AG09319 (cell line): ENCODE measurements at places on chromosomes 5 and 9.
A peak's percentile ranks its signal among the peaks of the same experiment; 100 is the strongest.

DNA sequence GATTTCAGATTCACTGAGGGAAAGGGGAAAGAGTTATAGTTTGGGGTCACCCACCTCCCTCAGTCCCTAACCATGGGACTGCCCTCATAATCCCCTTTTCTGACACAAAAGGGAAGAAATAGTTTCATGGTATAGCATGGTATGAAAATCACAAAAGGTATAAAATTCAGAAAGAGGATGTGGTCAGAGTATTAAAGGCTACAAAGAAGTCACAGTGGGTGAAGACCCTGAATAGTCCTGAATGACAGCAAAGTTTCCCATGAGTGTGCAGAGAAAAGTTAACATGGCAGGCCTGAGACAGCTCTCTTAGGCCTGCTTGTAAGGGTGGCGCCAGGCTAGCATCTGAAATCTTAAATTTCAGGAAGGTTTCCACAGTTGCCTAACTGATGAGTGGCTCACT is 290.6 kb upstream of the ZNF608 start:
- no peak for DNase-seq

DNA sequence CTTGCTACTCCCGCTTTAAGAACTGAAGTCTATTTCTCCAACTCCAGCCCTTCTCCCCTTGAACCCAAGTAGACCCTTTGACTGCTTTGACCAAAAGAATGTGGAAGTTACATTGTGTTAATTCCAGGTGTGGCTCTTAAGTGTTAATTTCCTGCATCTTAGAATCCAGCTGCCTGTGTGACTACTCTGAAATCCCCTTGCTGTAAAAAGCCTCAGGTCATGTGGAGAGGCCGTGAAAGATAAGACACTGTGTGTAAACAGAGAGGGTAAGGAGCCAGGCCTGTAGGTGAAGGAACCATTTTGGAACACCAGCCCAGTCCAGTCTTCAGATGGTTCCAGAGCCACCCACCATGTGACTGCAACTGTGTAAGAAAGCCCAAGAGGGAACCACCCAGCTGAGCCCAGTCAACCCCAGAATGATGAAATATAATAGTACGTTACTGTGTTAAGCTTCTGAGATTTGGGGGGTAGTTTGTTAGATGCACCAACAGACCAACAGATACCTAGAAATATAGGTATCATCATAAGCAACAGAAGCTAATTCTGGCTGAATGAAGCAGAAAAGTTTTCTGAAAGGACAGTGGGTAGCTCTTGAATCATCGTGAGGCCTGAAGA is 59.4 kb upstream of the CCDC112 start:
- DNase-seq: no peak

GRCh38 chr5:13976867-13977830 is 32.7 kb upstream of the DNAH5 start:
- no peak for DNase-seq

DNA sequence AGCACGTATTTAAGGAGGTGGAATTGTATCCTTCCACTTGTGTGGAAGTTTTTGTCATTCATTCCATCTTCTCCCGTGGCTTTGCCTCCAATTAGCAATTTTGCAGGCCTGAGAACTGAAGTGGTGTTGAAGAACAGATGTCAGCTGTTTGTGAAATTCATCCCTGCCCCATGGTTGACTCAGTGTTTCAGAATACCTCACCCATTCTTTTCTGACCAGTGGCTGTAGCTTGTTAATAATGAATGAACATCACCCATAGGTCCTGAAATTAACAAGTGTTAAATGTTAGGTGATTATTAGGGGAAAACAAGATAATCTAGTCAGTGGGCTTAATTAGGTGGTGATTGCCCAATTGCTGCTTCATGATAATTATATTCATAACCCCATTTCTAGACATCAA is 11.7 kb downstream of the ZNF462 start:
- no peak for DNase-seq

DNA sequence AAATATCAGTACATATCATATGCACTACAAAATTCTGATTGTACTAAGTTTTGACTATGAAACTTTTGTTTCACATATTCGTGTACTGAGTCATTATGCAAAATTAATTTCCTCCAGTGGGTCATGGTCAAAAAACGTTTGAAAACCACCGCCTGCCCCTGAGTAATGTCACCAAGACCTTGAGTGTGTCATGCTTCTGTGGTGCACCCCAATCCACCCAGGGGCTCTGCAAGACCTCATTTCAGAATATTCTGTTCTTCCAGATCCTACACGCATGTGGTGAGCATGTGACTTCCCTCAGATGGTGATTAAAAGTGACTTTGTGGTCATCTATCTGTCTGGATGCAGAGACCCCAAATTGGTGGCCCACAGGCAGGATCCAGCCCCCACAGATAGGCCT is 31.0 kb downstream of the ABLIM3 start:
- DNase-seq: no peak

DNA sequence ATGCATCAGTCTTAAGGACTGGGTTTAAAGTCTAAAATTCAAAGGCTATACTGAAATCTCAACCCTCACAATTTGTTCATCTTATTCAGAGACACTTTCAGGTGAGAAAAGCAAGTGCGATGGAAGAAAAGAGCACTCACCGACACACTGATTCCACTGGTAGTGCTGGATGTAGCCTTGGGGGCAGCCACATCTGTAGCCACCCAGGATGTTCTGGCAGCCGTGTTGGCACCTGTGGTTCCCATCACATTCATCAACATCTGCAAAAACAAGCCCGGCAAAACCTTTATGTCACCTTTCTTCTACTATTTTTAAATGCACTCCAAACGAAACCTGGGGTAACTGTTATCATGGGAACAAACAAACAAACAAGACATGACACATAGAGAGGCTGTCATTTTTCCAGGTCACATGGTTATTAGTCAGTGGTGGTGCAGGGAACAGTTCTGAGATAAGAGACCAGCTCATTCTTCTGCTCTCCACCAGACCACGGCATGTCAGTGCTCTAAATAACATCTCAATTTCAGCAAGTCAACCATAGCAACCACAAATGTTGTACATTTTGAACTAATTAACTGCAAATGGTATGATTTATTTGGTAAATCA is 188.4 kb downstream of the SLC12A2 start:
- DNase-seq: peak; percentile 56

DNA sequence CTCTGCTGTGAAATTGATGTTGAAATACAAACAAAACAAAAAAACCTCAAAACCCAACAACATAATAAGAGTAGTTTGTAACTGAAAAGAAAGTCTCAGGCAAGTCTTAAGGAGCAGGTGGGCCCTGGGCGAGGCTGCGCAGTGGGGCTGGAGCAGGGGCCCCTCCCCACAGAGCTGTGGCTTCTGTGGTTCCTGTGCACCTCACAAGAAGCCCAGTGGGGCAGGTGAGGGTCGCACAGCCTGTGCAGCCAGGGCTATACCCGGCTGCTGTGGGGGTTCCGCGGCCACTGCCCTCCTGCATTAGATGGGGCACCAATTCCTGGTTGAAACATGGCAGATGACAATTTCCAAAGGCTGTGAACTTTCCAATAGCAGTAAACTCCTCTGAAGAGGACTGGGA is 75.3 kb downstream of the TRIO start:
- DNase-seq: no peak

DNA sequence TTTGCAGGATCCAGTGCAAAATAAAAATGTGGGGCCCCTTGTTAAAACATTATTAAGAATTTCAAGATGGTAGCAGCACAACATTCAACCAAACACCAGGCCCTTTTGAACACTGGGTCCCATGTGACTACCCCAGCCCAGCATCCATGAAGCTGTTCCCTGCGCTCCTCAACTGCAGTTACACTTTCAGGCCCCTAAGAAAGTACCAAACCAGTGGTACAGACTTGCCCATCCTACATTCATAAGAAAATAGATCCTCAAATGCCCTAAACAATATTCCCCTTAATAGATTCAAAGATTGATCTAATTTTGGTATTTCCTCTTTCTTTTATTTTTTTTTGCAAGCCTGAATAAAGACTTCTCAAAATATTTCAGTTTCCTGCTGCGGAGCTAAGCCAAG is 201.7 kb downstream of the EFNA5 start:
- no peak for DNase-seq

DNA sequence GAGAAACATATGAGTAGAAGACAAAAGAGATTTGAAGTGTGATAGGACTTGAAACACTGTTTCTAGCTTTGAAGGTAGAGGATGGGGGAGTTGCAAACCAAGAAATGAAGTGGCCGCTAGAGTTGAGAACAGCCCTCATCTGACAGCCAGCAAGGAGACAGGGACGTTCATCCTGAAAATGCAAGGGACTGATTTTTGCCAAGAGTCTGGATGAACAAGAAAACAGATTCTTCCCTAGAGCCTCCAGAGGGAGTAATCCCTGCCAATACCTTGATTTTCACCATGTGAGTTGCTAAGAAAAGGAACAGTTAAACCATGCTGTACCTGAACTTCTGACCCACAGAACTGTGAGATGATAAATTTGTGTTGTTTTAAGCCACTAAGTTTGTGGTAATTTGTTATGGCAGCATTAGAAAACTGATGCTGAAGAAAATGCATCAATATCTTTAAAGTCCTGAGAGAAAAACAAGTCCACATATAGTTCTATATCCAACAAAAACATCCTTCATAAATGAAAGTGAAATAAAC is 154.0 kb upstream of the ADAMTSL1 start:
- DNase-seq: no peak

DNA sequence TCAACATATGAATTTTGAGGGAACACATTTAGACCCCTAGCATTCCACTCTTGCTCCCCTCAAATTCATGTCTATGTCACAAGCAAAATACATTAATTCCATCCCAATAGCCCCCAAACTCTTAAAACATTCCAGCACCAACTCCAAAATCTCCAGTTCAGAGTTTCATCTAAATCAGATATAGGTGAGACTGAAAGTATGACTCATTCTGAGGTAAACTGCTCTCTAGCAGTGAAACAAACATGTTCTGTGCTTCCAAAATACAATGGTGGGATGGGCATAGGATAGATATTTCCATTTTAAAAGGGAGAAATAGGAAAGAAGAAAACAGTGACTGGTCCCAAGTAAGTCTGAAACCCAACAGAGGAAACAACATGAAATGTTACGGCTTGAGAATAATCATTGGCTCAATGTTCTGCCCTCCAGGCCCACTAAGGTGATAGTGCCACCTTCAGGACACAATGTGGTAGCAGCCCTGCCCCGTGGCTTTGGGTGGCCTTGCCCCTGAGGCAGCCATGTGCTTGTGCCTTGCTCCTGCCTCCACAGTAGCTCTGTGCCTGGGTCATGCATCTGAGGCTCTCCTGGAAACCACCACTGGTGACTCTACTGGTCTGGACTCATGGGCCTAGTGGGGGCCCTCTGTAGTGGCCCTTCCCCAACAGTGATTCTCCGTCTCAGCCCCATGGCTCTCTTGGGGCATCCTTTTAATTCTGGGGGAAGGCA is 36.4 kb upstream of the IPPK start:
- DNase-seq: no peak

GRCh38 chr5:100595812-100596173 is 60.6 kb downstream of the FAM174A start:
- DNase-seq: no peak

GRCh38 chr5:176394881-176395675 is 6.5 kb downstream of the HIGD2A start:
- no peak for DNase-seq

DNA sequence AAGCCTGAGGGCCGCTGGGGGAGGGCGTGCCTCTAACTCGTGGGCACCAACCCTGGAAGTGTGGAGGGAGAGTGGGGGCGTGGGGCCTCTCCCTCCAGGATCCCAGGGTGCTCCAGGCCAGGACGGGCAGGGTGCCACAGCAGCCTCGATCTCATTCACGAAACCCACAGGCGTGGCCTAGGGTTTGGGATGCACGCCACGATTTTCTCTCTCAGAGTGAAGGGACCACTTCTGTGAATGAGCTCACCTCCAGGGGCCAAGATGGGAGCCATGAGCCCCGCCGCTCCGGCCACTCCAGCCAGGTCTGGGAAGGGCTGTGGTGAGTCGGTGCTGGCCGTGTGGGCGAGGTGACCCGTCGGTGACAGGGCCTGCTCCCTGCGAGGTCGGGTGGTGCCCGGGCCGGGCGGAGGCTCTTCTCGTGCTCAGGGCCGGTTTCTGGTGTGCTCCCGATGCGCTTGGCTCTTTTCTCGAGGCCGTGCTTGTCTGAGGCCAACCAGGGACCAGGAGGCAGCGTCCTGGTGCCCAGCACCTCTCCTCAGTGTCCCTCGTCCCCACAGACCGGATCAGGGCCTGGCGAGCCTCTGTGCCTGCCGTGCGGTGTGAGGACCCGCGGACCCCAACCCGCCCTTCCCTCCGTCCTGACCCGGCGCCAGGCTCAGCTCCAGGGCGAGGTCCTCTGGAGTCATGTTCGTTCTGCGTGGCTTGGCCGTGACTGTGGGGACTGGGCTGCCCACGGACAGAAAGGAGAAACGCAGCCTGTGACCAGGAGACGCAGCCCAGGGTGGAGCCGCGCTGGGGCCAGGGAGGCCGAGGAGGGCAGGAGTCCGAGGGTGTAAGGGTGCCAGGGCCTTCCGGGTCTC is 31.0 kb downstream of the TPPP start:
- no peak for DNase-seq

DNA sequence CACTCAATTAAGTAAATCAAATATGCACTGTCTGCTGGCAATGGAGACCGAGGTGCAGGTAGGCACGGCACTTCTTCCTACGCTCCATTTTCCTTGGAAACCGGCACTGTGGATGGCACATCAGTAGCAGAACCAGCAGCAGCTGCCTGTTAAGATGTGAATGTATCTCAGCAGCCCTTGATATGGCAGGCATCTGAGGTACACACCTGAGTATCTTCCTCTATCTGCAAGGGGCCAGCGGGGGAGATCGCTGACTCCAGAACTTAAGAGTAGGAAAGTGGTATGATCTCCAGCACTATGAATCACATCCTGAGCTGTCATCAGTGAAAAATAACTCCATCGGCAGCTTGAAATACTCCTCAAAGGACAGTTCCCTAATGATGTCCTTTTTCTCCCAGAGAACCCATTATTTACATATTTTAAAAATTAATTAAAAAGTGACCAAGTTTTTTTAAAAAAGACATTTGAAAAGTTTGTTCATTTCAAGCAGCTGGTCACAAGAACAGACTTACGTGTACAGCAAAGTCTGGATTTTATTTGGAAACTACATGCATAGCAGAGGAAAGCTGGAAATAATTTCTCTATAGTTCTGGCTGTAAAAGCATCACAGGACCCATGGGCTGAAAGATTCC is 97.1 kb downstream of the ADAMTS12 start:
- no peak for DNase-seq

GRCh38 chr5:155275222-155275621 is 261.7 kb downstream of the KIF4B start:
- no peak for DNase-seq

DNA sequence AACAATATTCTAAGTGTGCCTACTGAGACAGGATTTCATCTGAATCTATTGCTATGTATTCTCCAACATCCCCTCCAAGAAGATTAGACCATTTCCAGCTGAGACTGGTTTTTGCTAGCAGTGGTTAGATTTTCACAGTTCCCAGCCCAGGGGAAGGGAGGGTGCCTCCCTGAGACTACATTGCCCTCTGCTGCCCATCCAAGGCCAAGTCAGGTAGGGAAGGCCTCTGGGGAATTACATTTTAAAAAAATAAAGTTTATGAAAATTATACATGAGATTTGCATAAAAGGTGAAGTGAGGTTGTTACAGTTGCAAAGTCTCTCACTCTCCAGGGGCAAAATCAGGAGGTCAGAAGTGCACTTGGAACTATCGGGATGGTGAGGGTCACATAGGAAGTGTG is 28.0 kb upstream of the SYK start:
- no peak for DNase-seq

GRCh38 chr5:148911386-148911785 is 85.0 kb downstream of the ADRB2 start:
- no peak for DNase-seq
